ENCODE measurements at places on chromosomes 3 and 15.
A peak's percentile ranks its signal among the peaks of the same experiment; 100 is the strongest.

- no peak for DNase-seq
Measured at GRCh38 chr3:40450438-40450837, 6.7 kb upstream of the RPL14 start.

DNA sequence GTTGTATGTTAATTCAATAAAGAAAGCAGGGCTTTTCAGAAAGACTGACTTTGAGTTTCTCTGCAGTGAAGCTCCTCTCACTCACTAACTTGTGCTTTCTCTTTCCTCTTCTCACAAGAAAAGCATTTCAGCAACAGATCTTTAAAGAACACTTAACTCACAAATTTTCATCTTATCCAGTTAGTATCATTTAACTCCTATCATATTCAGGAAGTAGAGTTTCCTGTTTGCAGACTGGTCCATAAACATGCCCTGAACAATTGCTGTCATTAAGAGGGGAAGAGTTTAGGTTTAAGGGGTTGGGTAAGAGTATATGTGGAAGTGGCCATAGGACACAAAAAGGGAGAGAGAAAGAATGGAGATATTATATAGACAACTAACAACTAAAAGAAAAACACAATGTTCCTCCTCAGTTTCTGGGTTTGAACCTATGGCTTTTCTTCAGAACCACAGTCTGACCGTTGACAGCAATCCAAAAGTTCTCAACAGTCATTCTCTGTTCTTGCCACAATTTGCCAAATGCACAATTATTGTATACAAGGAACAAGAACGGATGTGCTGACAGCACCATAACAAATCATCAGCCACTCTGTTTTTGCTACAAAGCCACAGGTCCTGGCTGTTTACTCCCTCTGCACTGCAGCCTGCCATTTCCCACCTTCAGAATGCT, 63.9 kb downstream of the CHAC1 start:
- DNase-seq, result no peak

DNA sequence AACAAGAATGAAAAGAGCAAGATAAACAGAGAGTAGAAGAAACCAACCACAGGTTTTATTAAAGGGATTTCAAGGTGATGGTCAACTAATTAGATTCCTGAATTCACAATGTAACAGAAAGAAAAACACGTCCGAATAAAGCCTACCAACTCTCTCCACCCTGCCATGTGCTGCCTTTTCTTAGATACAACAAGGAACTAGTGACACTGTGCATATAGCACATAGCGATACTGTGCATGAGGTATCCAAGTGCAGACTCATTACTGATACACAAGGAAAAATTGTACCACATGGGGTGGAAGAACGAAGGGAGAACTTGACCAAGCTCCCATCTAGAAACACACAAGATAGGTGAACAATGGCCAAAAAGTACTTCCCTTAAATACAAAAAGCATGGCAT, 154.6 kb downstream of the MAGI1 start:
- DNase-seq, result no peak

- DNase-seq, result no peak
Measured at GRCh38 chr3:143884861-143885260, 36.6 kb upstream of the SLC9A9 start.

DNA sequence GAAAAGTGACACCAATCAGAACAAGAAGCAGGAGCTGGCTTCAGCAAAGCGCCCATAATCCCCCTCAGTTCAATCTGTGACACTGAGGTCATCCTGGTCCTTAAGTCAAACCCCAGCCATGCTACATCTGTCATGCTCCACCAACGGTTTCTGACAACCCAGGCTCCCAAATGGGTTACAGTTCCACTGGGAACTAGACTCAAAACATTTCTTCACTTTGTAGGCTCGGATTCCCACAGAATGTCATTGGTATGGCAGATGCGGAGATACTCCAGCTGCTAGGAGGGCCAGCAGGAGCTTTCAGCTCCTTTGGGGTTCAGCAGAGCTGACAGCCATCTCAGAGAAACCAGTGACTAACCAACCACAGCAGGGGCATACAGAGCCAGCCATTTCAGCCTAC, 48.9 kb downstream of the SUMF1 start:
- DNase-seq, result no peak

DNA sequence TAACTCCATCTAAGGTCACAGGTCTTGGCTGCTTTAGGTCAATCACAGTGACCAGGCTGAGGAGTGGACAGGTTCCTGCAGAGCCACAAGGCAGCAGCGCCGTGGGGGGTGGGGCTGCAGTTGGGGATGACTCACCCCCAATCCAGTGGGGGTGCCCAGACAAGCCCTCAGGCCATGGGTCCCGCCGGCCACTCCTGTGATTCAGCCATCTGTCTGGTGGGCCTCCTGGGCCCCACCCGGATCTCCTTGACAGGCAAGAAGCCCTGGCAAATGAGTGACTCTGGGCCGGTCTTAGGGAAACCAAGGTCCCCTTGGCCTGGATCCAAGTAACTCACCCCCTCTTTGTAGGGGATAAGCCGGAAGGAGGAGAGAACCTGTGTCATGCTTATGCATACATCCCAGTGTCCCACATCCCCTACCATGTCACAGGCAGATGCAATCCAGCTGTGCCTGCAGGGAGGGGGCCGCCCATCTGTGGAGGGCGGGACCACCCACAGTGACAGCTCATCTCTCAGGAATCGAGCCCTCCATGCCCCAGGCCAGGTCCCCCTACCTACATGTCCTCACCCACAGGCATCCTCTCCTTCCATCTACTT, 495 bp upstream of the COL7A1 start:
- peak; percentile 91 for DNase-seq

DNA sequence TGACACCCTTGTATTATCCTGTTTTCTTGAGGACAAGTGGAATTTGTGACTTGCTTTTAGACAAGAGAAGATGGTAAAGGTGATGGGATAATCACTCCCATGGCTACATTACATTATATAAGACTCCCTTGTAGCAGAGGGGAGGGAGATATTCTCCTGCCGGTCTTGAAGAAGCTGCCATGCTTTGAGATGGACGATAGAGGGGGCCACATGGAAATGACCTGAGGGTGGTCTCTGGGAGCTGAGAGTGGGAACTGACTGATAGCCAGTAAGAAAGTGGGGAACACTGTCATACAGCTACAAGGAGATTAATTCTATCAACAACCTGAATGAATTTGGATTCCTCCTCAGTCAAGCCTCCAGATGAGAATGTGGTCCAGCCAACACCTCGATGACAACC, 540.1 kb downstream of the NTRK3 start:
- no peak for DNase-seq

- DNase-seq, result no peak
Measured at GRCh38 chr3:12832350-12833221, 8.8 kb downstream of the RPL32 start.

DNA sequence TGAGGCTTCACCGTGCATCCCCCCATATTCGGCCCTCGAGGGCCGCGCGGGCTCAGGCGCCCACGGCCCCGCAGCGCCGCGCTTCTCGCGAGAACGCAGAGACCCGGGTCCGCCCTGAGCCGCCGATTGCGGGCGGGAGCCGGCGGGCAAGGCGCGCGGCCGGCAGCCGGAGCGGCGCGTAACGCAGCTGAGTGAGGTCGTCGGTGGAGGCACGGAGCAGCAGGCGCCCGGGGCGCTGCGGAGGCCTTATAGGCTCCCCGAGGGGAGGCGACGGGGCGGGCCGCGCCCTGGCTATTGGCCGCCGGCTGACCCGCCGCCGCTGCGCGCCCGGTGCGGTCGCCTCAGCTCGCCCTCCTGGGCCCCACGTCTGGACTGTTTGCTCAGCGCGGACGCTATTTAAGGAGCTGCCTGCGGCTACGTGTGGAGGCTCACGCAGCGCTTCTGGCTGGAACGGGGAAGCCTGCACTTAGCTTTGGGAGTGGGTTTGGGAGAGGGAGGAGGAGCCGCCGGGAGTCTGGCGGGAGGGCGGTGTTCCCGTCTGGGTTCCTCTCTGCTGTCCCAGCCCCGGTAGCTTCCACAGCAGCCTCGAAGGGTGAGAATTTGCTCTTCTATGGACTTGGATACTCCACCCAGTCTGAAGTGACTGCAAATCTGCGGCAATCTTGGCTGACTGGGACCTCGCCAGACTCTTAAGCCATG, at the start of gene PLOD2:
Gene PLOD2, minus strand, starts transcription at position 221 of the 699 bp plus-strand sequence. Its CDS starts 195 bp downstream, at position 26.
- DNase-seq, result peak; percentile 94

GRCh38 chr3:141426404-141427034, 58.2 kb downstream of the ZBTB38 start:
- peak; percentile 65 for DNase-seq

- no peak for DNase-seq
Measured at GRCh38 chr3:106229495-106230278, 360.9 kb upstream of the CBLB start.

DNA sequence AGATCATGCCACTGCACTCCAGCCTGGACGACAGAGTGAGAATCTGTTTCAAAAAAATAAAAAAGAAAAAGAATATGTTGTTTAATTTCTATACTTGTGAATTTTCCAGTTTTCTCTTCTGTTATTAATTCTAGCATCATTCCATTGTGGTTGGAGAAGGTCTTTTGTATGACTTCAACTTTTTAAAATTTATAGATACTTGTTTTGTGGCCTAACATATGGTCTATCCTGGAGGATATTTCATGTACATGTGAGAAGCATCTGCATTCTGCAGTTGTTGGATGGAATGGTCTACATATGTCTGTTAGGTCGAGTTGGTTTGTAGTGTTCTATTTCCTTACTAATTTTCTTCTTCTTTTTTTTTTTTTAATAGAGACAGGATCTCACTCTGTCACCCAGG, 35.6 kb downstream of the MAP1A start:
- peak; percentile 75 for DNase-seq

GRCh38 chr3:90102146-90102545, 994.7 kb downstream of the EPHA3 start:
- DNase-seq, result no peak

- DNase-seq, result peak; percentile 49
Measured at GRCh38 chr3:156674911-156675829, 780 bp downstream of the TIPARP start.

DNA sequence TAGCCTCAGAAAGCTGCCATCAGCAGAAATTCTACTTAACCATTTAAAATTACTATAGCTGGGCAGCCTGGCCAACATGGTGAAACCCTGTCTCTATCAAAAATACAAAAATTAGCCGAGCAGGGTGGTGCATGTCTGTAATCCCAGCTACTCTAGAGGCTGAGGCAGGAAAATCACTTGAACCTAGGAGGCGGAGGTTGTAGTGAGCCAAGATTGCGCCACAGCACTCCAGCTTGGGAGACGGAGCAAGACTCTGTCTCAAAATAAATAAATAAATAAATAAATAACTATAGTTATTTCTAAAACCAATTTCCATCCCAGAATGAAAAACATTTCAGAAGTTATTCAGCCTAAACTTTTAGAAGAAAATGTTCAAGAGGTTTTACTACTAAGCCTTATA, 25.1 kb downstream of the LRRFIP2 start:
- no peak for DNase-seq

GRCh38 chr3:87674397-87675161, 384.2 kb downstream of the CGGBP1 start:
- no peak for DNase-seq

DNA sequence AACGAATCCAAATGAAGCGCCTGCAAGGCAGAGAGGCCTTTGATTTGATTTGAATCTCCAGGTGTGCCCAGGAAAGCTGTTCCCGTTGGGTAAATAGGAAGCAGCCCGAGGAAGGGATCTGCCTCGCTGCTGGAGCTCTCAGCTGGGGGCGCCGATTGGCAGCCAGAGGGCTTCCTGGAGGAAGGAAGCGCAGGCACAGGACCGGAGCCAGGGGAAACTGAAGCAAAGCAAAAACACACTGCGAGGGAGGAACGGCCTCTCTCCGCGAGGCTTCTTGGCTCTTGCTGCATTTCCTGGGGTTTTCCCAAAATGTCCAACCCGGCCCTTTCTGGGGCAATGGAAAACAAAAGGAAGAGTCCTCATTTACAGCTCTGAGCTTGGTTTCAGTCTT, 80.3 kb downstream of the TMEM266 start:
- no peak for DNase-seq

DNA sequence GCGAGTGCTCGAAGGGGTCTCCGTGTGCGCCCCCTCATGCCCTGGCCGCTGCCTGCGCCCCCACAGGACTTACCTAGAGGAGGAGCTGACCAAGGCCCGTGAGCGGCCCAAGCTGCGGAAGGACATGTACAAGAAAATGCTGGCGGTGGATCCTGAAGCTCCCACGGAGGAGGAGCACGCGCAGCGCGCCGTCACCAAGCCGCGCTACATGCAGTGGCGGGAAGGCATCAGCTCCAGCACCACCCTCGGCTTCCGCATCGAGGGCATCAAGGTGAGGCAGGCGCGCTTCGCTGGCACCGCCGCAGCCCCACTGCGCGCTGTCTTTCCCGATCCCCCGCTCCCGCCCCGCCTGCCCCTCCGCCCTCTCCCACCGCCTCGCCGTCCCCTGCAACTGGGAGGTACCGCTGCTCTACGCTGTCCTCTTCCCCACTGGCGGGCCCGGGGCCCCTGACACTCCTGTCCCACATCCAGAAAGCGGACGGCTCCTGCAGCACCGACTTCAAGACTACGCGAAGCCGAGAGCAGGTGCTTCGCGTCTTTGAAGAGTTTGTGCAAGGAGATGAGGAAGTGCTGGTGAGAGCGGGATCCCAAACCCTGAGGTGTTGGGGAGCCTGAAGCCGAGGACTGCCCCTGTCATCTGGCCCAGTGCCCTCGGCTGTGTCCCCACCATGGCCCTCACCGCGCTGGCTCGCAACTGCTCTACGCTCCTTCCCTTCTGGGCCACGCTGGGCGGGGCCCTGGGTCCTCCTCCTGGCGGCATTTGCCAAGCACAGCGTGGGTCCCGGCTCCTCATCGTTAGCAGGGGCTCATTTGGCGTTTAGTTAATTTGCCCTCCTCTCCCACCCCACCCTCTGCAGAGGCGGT, 8.5 kb downstream of the ITPKA start:
- DNase-seq, result no peak
